Endothelial cell (in vitro differentiated cells): ENCODE measurements at places on chromosomes 16 and 17.

- DNase-seq: no peak
Measured at GRCh38 chr17:57685499-57686132, 59.5 kb downstream of the CCDC182 start.

DNA sequence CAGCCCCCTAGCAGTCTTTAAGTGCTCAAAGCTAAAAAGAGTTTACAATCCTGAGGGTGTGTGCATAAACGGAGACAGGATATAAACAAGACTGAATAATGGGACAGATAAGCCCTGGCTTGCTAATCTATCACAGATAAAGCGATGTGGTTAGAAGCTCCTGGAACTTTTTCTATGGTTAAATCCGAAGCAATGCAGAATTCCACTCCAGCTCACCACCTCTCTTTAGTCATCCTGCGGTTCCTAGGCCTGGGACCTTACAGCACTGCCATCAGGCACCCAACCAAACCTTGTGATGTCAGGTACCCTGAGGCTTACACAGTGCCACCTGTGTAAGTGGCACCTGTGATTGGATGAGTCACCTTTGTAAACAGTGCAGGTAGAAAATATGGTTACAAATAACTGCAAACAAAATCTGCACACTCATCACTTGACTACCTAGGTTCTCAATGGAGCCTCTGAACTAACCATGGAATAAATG is 31.5 kb upstream of the B4GALNT2 start:
- DNase-seq: no peak

DNA sequence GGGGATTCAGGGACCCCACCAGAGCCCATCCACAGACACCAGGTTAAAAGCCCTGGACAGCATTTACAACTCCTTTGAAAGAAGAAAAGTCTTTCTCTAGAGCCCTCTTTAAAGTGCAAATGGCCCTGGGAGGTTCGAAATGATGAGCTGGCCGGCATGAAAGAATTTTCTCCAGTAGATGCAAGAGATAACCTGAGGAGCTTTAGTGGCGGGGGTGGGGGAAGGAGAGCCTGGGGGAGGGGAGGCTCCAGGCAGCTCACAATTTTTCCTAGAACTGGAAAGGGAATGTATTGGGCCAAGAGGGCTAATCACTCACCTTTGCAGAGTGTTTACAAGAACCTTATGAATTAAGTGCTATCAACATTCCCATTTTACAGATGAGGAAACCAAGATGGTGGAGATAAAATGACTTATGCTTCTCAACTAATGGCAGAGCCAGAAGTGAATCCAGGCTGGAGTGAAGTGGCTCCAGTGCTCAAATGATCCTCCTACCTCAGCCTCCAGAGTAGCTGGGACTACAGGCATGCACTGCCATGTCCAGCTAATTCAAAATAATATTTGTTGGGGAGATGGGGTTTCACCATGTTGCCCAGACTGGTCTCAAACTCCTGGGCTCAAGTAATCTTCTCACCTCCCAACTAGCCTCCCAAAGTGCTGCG is 4.2 kb upstream of the CDH1 start:
- DNase-seq: no peak

GRCh38 chr16:58152246-58152868 is 23.2 kb upstream of the CFAP20 start:
- no peak for DNase-seq

- no peak for DNase-seq
Measured at GRCh38 chr17:64574646-64575045, 67.9 kb downstream of the CEP95 start.

GRCh38 chr16:88924834-88925539 is 52.0 kb downstream of the CBFA2T3 start:
- peak; percentile 46 for DNase-seq

- DNase-seq: no peak
Measured at GRCh38 chr17:61070649-61071048, 329.0 kb upstream of the TBX2 start.

DNA sequence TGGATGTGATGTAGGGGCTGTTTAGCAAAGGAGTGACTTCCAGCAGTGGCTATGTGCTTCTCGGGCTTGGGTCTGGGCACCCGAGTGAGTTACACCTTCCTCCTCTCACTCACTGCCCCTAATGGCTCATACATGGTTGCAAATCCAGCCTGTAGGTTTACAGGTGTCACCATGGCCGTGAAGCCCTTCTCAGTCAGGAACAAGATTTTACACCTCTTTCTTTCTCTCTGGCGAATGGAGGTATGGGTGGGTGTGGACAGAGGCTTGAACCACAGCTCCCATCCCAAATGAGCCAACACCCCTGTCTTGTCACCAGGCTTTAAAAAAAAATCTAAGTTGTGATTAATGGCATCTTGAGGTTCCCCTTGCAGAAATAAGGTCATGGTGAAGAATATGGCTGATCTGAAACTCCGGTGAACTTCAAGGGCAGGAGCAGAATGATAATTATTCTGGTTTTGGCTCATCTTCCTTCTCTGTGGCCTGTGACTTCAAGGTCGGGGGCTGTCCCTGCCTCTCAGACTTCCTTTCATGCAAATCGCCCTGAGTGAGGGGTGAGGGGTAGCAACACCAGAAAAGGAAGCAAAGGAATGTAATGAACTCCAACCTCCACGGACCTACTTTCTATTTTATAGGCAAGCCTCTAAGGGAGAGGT is 331.2 kb downstream of the MAF start:
- no peak for DNase-seq

GRCh38 chr17:39533891-39534290 is 72.6 kb downstream of the CDK12 start:
- no peak for DNase-seq

DNA sequence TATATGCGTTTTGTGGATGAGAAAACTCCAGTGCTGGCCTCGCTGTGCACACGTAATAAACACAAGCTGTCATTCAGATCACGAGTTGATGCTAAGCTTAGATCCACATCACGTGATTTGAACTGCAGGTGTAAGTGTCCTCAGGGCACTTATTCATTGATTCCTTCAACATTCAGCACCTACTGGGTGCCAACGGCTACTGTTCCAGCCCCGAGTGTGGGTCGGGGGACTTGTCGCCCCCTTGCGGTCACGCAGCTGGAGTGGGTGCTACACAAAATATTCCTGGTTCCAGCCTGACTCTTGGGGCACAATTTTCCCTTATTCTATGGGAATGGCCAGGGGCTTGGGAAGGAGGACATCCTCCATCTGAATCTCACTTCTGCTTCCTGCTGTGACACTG is 29.9 kb upstream of the GINS2 start:
- DNase-seq: peak; percentile 56

DNA sequence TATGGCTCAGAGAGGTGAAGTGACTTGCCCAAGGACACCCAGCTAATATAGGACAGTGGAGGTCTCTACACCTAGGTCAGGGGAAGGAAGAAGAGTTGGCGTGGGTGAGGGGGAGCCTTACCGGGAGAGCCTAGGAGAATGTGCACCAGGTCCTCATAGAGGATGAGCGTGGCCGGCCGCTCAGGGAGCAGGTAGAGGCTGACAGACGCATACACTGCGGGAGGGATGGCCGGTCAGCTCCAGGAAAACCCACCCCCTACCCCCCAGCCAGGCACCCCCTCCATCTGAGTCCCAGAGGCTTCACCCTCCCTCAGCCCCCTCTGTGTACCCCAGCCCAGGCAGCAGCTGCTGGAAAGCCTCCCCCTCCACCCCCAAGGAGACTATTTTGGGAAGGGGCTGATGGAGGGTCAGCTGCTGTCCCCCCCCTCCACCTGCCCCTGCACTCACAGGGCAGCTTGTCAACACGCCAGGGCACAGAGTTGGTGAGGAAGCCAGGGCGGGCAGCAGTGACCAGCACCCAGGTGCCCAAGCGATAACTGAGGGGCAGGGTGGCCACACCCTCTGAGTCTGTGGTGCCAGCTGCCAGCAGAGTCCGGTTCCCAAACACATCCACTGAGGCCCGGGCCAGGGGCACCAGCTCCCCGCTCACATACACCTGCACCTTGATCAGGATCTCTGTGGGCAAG is 4.1 kb downstream of the FAM171A2 start:
- DNase-seq: no peak
